Tibial nerve (tissue), 4 donors: ENCODE measurements at places on chromosomes 5 and 9. TPM values are rescaled to one million over a fixed set of nuclear protein-coding genes. Genes with fewer than 3 reads are reported as not detected.

- no peak for DNase-seq
These were observed 179.3 kb downstream of the ALDH1A1 start for GRCh38 chr9:72773570-72773969.

DNA sequence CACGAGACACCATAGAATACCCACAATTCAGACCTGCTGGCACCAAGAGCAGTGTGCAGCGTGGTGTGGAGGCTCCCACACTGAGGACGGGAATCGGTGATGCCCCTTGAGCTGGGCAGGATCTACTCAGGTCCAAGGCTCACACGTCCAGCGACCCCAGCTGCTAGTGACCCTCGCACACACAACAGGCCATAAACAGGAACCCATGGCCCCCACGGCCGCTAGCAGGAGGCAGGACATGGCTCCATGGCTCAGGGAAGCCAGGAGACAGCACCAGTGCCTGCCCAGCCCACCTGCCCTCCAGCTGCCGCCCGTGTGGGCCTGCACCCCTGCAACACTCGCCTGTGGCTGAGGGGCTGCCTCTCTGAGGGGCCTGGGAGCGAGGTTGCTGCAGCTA lies 43.4 kb upstream of the SLC9A3 start:
- no peak for DNase-seq

DNA sequence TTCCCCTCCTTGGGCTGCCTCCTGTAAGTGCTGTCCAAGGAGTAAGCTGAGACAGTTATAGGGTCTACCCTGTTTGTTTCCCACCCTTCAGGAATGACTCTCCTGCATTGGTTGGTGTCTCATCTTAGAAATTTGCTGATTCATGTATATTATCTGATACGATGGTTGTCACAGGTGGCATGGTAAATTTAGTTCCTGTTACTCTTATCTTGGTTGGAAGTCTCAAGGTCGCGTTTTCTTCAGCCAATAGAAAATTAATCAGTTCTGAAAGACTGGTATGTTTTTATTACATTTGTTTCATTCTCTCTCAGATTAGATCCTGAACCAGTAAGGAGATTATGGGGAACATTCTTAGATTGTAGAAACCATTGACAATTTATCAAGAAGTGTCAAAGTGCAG lies 42.7 kb downstream of the SCGB3A1 start:
- no peak for DNase-seq

RNF183 gene
- 0.20 TPM for total RNA-seq

DNA sequence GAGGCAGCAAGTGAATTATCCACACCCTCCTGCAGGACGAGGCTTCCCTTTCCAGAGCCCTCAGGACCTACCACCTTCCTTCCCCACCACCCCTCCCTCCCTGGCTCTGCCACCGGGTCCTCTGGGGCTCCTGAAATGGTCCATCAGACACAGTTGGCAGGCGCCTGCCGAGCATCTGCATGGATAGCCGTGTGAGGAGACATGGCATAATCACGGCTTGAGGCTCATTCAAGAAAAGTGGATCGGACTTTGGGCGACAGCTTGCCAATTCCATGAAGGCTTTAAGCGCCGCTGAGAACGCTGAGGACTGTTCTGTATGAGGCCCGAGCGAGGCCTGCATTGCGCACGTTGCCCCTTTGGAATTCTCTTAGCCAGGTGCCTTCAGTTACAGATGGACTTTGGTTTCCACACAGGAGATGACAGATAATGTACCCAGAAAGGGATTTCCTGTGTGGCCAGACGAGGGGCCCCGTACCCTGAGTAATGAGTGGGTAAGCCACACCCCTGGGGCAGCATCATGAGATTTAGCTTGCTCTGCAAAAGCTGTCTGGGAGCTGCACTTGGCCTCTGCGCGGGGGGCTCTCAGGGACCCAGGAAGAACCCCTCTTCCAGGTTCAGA lies 179.8 kb downstream of the OLFM1 start:
- no peak for DNase-seq
